Activated CD4-positive, alpha-beta T cell treated with anti-CD3 and anti-CD28 coated beads, Interleukin-2, amount 50 U/mL, for 16 hours (primary cell): ENCODE measurements at places on chromosomes 11 and 22.

DNA sequence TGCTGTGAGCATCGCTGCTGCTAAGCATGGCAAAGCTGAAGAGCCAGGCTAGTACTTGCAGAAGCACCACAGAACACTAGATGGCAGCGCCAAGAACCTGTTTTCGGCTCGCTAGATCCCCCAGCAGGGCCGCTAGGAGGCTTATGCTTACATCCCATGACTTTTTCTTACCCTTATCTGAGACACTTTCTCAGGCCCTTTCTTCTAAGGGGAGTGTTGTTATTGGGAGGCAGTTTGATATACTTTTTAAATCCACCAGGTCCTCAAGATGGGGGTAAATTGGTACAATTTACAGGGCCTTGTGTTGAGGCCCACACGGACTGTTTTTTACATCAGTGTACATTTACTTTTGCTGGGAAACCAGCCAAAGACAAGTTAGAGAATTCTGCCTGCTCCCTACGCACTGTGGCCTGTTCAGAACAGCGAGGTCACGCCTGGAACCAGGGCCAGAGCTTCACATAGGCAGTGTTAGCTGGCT lies 4.0 kb downstream of the TRIM6 start:
- peak; percentile 59 for DNase-seq

- no peak for DNase-seq
Observed at GRCh38 chr11:123137431-123138224, 57.4 kb downstream of the CLMP start.

- no peak for DNase-seq
Observed at GRCh38 chr22:20436768-20437612, 635 bp downstream of the SCARF2 start.

DNA sequence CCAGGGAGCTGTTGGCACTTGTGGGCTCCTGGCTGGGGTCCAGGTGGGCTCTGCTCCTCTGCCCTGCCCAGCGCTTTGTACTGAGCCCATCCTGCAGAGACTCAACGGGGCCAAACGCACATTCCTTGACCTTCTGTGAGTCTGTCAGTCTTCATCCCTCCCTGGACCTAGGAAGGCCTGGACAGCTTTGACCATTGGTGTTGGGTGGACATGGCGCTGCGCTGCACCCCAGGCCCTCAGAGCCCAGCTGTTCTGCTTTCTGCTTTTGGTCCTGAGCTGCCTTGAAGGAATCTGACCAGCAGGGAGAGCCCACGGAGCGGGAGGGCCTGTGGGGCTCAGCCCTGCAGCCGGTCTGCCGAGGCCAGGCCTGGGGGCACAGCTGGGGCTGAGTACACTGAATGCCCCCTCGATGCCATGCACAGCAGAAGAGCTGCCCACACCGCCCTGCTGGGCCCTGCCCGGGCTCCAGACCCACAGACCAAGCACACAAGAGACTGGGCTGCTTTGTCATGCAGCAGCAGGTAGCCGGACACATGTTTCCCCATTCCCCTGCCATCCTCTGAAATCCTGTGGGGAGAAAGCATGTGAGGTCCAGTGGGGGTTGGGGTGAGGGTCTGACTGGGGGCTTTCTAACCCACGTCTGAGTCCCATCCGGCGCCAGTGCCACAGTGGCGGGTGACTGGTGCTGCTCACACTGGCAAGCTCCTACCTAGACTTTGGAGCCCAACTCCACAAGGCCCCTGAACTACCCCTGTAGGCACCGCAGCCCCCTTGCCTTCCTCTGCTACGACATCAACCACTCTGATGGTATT lies 24.1 kb upstream of the CCDC188 start:
- no peak for DNase-seq

DNA sequence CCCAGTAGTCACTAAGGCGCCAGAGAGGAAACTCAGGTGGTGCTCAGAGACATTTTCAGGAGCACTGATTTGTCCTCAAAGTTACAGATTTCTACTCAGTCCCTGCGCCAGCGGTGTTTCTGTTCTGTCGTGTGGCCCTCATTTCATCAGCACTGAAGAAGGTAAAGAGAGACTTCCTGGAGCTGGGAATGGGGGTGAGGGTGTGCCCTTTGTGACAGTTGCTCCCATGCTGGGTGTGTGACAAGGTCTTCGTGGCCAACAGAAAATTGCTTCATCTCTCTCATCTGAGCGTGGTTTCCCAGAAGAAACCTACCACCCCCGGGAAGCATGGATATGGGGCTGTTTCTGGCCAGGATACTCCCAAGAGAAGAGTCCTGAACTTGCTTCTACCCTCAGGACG lies 2.0 kb upstream of the PPARA start:
- DNase-seq, result no peak

- DNase-seq, result no peak
Observed at GRCh38 chr11:70072461-70072860, 5.7 kb upstream of the ANO1 start.

- DNase-seq, result no peak
Observed at GRCh38 chr11:111846636-111847035, 24.7 kb downstream of the ALG9 start.

DNA sequence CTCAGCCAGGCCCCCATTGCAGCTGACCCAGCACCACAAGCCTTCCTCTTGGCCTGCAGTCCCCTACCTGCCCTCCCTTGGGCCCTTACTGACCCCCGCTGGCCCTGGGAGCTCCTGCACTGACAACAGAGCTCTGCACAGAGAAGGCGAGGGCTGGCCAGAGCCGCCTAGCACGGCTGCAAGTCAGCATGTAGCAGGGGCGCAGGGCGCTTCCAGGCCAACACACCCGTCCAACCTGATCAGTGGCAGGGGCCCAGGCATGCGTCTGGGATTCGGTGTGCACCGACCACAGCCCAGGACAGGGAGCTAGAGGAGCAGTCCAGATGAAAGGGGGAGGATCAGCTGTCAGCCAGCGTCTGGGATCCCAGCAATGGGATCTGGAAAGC lies 7.6 kb downstream of the WNT7B start:
- no peak for DNase-seq

- no peak for DNase-seq
Observed at GRCh38 chr22:42596863-42597530, 17.7 kb downstream of the POLDIP3 start.

GRCh38 chr11:44608651-44608990 lies 43.2 kb downstream of the CD82 start:
- DNase-seq, result no peak

DNA sequence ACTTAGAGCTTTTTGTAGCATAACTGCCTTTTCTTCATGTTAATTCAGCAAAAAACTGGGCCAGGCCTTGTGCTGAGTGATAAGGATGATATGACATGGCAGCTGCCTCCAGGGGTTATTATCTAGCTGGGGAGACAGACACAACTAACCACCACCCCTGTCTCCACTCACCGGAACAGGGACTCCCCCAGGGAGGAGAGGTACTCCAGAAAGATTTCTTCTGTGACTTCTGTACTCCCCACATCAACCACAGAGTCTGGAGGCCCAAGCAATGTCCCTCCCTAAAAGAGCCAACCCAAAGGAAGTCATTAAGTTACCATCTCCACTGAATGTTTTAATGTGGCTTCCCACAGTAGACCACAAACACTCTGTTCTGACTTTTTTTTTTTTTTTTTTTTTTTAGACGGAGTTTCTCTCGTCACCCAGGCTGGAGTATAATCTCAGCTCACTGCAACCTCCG lies 14.3 kb upstream of the PMM1 start:
- DNase-seq, result peak; percentile 87

DNA sequence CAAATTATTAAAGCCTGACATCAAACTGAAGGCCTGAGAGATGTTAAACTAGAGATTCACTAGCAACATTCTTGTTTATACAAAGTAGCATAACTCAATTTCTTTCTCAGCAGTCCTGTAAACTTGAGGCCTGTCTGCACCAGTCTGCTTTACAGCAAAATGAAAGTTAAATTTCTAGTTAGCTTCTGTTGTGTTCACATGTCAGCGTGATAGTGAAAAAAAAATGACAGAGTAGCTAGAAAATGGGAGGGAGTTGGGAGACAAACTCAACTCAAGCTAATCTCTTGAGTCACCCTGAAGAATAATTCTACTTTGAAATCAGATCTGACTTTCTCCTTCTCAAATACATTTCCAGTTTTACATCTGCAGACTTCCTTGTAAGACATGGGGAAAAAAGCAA lies 6.5 kb downstream of the RBFOX2 start:
- DNase-seq, result no peak

DNA sequence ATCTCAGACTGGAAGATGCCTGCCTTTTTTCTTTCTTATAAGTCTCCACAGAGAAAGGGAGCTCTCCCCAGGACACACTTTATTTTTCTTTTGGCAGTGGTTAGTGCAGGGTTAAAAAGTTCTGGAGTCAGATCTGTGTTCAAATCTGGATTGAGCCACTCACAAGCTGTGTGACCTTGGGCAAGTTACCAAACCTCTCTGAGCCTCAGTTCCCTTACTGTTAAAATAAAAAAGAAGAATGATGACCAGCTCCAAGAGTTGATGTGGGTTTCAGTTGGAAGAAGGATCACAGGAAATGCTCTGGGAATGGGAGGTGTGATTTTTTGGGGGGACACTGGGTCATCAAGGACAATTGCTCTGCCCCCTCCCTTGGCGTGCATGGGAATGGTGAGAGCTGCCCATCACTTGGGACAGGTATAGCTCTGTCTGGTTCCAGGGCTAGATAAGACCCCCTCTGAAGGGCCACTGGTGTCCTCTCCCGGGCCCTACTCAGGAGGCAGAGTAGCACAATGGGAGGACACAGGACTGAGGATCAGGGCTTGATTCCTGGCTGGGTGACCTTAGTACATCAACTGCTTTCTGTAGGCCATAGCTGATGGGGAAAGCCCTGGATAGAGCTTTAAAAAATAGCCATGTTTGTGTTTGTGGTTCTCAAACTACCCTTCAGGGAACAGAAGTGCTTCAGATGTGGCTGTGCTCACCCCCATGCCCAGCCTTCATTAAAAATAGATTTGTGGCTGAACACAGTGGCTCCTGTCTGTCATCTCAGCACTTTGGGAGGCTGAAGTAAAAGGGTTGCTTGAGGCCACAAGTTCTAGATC lies 228.3 kb downstream of the MIAT start:
- no peak for DNase-seq

DNA sequence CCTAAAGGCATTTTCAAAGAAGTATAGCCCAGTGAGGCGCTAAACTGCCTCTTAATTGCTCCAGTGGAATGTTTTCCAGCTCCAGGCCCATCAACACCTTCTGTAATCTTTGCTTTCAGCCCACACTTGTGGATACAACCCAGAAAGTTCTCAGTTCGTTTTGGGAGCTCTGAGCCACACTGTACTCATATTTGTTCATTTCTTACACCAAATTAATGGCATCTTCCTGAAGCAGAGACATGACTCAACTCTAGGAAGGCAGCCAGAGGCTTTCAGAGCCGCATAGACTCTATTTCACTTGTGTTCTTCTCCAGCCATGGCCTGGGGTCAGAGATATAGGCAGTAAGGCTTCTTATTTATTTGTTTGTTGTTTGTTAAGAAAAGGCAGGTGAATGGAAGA lies 175.5 kb upstream of the NCAM1 start:
- DNase-seq, result no peak

DNA sequence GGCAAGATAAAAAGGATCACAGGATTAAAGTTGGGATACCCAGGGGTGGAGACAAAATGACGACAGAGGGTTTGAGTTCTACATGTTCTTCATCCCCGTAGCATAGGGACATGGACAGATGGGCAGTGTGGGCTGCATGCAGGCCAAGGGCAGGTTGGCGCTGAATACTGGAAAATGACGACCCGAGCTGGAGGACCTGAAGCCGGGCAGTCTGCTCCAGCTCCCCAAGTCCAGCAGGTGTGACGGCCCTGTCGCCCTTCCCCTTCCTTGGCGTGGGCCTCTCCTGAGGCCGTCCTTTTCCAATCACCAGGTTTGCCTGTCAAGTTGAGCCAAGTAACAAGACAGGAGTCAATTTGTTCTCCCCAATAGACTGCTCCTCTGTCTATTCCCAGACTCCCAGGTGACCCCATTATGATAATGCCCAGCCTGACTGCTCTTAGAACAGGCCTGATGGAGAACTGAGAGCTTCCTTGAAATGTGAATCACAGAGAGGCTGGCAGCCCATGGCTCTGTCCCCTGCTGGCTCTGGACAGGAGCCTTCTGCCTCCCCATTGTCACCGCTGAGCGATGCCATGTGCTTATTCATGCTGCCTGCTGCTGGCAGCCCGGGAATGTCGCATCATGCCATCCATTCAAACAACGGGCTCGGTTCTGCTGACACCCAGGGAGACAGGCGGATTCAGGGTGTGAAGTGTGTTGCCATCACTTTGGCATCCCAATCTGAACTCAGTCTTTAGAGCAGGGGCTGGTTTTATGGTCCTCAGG lies 392.1 kb downstream of the NTM start:
- DNase-seq, result no peak

GRCh38 chr11:128180441-128181087 lies 406.8 kb downstream of the ETS1 start:
- no peak for DNase-seq

- no peak for DNase-seq
Observed at GRCh38 chr11:23995891-23996290, 501.0 kb upstream of the LUZP2 start.

GRCh38 chr11:131677828-131678470 lies 307.5 kb downstream of the NTM start:
- no peak for DNase-seq
